ENCODE measurements at places on chromosomes 16 and 17. TPM values are rescaled to one million over a fixed set of nuclear protein-coding genes. Genes with fewer than 3 reads are reported as not detected.

WDR90 gene
- 17.4 TPM for total RNA-seq

DNASE1L2 gene
- 0.82 TPM for total RNA-seq

TNFRSF13B gene
- total RNA-seq: not detected

PDK2 gene
- 23.5 TPM for total RNA-seq

OR1F1 gene
- not detected for total RNA-seq

WNK4 gene
- 8.8 TPM for total RNA-seq

HOXB13 gene
- total RNA-seq: not detected

GABARAPL2 gene
- 57.9 TPM for total RNA-seq

CCL8 gene
- total RNA-seq: not detected

SYCE1L gene
- 11.6 TPM for total RNA-seq
